ENCODE measurements at places on chromosomes 5 and 9. TPM values are rescaled to one million over a fixed set of nuclear protein-coding genes. Genes with fewer than 3 reads are reported as not detected.

DNA sequence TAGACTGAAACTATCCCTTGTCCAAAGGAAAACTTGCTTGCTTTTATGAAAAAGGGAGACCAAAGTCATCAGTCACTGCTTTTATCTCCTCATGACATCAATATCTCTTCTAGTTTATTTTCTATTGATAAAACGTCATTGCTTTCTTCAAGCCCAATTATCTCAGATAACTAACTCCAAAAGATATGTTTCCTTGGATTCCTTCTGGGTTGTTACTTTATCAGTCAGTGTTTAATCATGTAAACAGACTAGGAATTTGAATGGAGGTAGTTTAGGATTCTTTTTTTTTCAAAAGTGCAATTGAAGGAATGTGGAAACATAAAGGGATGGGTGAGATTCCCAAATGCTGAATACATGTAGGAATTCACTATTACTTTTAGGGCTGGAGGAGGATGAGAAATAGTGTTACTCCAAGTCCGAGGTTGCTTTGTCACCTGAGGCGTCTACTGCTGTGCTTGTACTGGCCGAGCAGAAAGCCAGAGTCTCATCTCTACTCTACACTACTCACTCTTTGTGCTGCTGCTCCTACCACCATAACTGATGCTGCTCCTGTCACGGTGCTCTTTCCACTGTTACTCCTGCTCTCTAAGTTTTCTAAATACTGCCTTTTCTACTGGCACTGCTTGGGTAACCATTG is 1697.1 kb upstream of the NUDT12 start:
- H3K27me3 ChIP-seq, result no peaks in the 10 kb centered on the region
- no peaks in the 10 kb centered on the region for H3K4me1 ChIP-seq
- H3K36me3 ChIP-seq, result no peaks in the 10 kb centered on the region
- no peak overlapping the region for H3K27ac ChIP-seq
- no peak overlapping the region for H3K4me3 ChIP-seq

GRCh38 chr9:117400171-117400570 is 14.7 kb downstream of the ASTN2 start:
- H3K27me3 ChIP-seq, result no peaks in the 10 kb centered on the region
- H3K36me3 ChIP-seq, result no peaks in the 10 kb centered on the region
- no peak overlapping the region for H3K27ac ChIP-seq

- no peaks in the 10 kb centered on the region for H3K27me3 ChIP-seq
- no peaks in the 10 kb centered on the region for H3K36me3 ChIP-seq
- DNase-seq, result peak; percentile 80
- H3K27ac ChIP-seq, result peak overlapping the region; percentile 99
- H3K4me3 ChIP-seq, result peak overlapping the region; percentile 78
- peaks cover 44% of the 10 kb centered on the region for H3K4me1 ChIP-seq
Observed at GRCh38 chr5:43007246-43007910, 32.7 kb downstream of the ANXA2R start.

GRCh38 chr5:87574106-87574505 is 161.4 kb upstream of the CCNH start:
- DNase-seq, result no peak
- no peaks in the 10 kb centered on the region for H3K4me1 ChIP-seq
- H3K27ac ChIP-seq, result no peak overlapping the region
- H3K36me3 ChIP-seq, result no peaks in the 10 kb centered on the region

FCN2 gene
- not detected for total RNA-seq

DNA sequence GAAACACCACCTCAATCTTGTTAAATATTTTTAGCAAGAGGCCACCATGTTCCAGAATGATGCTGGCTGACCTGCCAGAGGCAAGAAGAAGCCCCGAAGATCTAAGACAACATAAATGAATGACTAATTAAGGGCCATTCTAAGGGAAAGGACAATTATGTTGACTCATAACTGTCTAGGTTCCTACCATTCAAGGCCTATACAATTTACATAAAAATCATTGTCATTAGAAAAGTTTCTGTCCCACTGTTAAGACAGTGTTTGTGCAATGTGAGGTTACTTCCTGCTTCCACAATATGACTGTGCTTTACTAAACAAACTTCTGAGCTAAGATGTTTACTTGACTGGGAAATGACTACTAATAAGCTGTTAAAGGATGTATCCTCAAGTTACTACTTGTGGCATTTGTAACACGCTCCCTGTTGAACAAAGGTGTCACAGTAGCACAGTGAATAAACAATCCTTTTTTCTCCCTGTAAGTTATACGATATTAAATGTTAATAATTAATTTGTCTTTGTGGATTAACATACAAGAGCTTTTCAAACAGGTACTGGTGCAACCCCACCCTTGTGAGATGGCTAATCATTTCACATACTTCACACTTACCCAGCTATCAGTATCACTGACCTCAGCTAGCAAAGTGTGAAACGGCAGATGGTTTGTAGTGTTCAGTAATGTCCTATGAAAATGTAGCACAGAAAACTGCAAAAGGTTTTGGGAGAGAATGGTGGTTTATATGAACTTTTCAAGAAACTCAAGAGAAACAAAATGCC is 195.8 kb downstream of the EFNA5 start:
- peak overlapping the region; percentile 91 for H3K27ac ChIP-seq
- peaks cover 6% of the 10 kb centered on the region for H3K36me3 ChIP-seq
- peak overlapping the region; percentile 88 for H3K4me3 ChIP-seq

DNA sequence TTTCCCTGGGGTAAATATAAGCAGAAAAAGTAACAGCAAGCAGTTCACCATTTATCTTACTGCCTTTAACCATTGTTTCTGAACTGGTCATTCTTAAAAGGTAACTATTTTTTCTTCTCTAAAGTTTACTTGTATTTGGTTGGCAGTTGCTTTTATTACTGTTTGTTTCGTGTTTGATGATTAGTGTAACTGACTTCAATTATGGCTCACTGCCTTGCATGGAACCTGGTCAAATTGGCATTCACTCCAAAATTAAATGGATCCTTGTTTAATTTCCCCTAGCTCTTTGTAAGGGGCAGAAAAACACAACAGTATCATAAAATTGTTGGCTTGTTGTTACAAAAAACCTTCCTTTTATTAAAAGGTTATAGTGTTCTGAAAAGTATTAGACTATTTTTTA is 1723.9 kb upstream of the CDH6 start:
- H3K27ac ChIP-seq, result no peak overlapping the region
- H3K4me1 ChIP-seq, result no peaks in the 10 kb centered on the region
- H3K4me3 ChIP-seq, result no peak overlapping the region
- no peaks in the 10 kb centered on the region for H3K27me3 ChIP-seq
- no peak for DNase-seq

- H3K27ac ChIP-seq, result peak overlapping the region; percentile 62
- H3K4me3 ChIP-seq, result no peak overlapping the region
- no peaks in the 10 kb centered on the region for H3K27me3 ChIP-seq
- H3K4me1 ChIP-seq, result peaks cover 14% of the 10 kb centered on the region
- no peak for DNase-seq
Observed at GRCh38 chr9:91185193-91185886, 176.4 kb downstream of the AUH start.

ARL10 gene
- 12.9 TPM for total RNA-seq

GRCh38 chr9:72935595-72935994 is 17.3 kb downstream of the ALDH1A1 start:
- H3K4me1 ChIP-seq, result no peaks in the 10 kb centered on the region
- no peak overlapping the region for H3K27ac ChIP-seq
- no peak for DNase-seq
- no peak overlapping the region for H3K4me3 ChIP-seq

GRCh38 chr9:2963307-2963706 is 119.4 kb upstream of the PUM3 start:
- no peak overlapping the region for H3K4me3 ChIP-seq
- no peaks in the 10 kb centered on the region for H3K36me3 ChIP-seq
- no peak overlapping the region for H3K27ac ChIP-seq
- no peaks in the 10 kb centered on the region for H3K4me1 ChIP-seq
- DNase-seq, result no peak

GRCh38 chr5:178206166-178207101 is 2.1 kb downstream of the HNRNPAB start:
- peak overlapping the region; percentile 90 for H3K4me3 ChIP-seq
- H3K36me3 ChIP-seq, result peaks cover 33% of the 10 kb centered on the region
- peaks cover 43% of the 10 kb centered on the region for H3K4me1 ChIP-seq
- peak overlapping the region; percentile 90 for H3K27ac ChIP-seq
- DNase-seq, result no peak
- H3K27me3 ChIP-seq, result no peaks in the 10 kb centered on the region

DNA sequence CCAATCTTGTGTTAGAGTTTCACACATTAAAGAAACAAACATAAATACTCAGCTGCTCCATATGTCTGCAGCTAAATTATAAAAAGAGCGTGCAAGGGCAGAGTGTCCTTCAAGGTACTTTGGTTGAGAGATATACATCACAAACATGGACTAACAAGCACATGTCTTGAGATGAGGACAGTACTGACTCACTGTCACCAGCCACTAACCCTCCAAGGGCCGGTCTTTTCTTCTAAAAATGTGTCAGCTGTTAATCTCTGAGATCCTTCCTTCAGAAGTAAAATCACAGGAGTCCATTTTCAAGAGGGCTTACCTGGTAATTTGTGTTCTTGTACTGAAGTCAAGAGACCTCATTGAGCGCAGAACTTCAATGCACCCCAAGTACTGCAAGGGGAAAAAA is 66.4 kb downstream of the SHC3 start:
- H3K4me3 ChIP-seq, result no peak overlapping the region
- peaks cover 8% of the 10 kb centered on the region for H3K4me1 ChIP-seq
- H3K27ac ChIP-seq, result no peak overlapping the region
- no peak for DNase-seq
- peaks cover 23% of the 10 kb centered on the region for H3K27me3 ChIP-seq

DNA sequence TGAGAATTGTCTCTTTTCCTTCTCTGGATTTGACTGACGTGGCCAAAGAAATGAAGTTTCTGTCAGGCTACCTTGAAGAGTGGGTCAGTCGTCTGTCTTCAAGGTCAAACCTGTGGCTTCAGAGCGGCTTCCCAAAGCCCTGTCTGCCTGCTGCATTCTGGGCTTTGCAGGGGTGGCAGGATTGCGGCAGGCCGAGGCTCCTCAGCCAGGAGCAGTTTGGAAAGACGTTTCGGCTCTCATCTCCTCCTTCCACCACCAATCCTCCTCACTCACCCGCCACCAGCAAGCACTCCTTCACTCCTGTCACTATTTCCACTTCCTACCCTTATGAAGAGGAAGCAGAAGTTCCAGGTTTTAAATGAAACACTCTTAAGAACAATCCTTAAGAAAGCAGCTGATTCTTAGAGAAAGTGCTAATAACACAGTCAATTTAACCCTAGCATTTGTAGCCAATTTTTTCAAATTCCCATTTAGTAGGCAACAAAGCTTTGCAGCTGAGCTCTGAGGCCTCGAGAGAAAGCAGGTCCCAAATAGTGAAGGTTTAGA is 351.7 kb downstream of the ZNF608 start:
- no peaks in the 10 kb centered on the region for H3K4me1 ChIP-seq
- no peak for DNase-seq
- H3K4me3 ChIP-seq, result no peak overlapping the region
- peaks cover 14% of the 10 kb centered on the region for H3K27me3 ChIP-seq

GRCh38 chr5:173835131-173835530 is 53.0 kb upstream of the CPEB4 start:
- H3K36me3 ChIP-seq, result no peaks in the 10 kb centered on the region
- H3K27ac ChIP-seq, result no peak overlapping the region
- peaks cover 3% of the 10 kb centered on the region for H3K27me3 ChIP-seq

- DNase-seq, result no peak
- H3K27me3 ChIP-seq, result no peaks in the 10 kb centered on the region
- H3K4me1 ChIP-seq, result peaks cover 12% of the 10 kb centered on the region
- peak overlapping the region; percentile 28 for H3K4me3 ChIP-seq
Observed at GRCh38 chr9:126395439-126396212, 69.0 kb downstream of the MVB12B start.

- peaks cover 9% of the 10 kb centered on the region for H3K27me3 ChIP-seq
- H3K36me3 ChIP-seq, result peaks cover 25% of the 10 kb centered on the region
- no peaks in the 10 kb centered on the region for H3K4me1 ChIP-seq
- no peak overlapping the region for H3K27ac ChIP-seq
Observed at GRCh38 chr9:4195285-4195684, 104.6 kb downstream of the GLIS3 start.

GRCh38 chr5:168790671-168791250 is 211.6 kb upstream of the PANK3 start:
- H3K4me1 ChIP-seq, result peaks cover 5% of the 10 kb centered on the region
- H3K4me3 ChIP-seq, result no peak overlapping the region
- no peaks in the 10 kb centered on the region for H3K36me3 ChIP-seq
- H3K27ac ChIP-seq, result no peak overlapping the region
